ENCODE measurements at places on chromosomes 16 and 17.

GRCh38 chr17:58669853-58670252, 22.0 kb downstream of the TEX14 start:
- DNase-seq: no peak

GRCh38 chr16:31214708-31215286, 878 bp downstream of the TRIM72 start:
- DNase-seq: no peak

DNA sequence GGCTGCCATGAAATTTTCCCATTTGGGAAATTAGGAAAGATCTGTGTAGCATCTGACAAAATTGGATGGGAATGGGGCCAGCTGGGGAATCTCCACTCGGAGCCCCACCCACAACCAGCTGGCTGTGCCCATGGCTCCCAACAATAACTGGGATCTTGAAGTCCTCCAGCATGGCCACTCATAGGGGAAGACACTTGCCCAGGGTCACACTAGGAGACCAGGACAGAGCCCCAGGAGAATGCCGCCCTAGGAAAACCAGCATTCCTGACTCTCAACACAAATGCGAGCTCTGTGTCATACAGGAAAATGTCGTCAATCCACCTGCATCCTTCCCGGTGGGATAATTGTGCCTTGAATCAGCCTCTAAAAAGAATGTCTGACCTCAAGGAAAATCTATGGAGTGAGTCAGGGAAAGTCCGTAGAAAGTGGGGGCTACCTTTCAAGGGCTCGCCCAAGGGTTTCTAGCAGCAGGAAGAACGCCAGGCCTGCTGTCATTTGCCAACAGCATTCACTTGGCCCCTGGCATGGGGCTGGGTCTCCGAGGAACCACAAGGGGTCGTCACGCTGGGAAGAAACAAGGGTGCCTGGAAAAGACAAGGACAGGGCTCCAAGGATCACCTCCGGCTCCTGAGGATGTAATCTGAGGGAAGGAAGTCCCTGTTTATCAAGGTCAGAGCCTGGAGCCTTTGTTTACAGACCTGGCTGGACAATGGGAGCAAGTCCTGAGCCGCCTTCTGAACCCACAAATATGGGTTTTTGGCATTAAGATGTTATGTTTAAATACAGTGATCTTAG, 15.9 kb downstream of the CDH5 start:
- DNase-seq: no peak

GRCh38 chr17:79473111-79473875, 137.6 kb downstream of the RBFOX3 start:
- no peak for DNase-seq

- no peak for DNase-seq
Observed at GRCh38 chr16:50144211-50144610, 8.9 kb upstream of the TENT4B start.

Measured in thoracic aorta (tissue), 2 donors.